ENCODE measurements at places on chromosomes 7 and 10.

DNA sequence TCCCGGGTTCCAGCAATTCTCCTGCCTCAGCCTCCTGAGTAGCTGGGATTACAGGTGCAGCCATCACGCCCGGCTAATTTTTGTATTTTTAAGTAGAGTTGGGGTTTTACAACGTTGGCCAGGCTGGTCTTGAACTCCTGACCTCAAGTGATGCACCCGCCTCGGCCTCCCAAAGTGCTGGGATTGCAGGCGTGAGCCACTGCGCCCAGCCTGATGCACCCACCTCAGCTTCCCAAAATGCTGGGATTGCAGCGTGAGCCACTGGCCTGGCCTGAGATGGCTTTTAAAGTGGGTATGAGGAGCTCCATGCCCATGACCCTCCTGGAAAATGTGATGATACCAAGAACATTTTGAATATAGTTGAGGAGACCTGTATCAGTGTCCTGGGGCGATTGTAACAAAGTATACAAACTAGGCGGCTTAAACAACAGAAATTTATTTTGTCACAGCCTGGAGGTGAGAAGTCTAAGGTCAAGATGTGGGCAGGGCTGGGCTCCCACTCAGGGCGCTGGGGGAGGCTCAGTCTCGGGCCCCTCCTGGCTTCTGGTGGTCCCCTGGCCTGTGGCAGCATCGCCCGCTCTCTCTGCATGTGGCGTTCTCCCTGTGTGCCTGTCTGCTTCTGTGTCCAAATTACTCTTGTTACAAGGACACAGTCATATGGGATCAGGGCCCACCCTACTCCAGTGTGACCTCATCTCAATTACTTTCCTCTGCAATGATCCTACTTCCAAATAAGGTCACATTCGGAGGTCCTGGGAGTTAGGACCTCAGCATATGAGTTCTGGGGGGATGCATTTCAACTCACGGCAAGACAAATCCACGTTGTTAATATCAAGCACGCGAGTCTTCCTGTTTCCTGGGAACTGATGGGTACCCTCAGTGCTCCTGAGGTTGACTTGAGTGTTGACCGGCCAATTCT is 108.8 kb downstream of the ACTR3B start:
- no peak for DNase-seq

DNA sequence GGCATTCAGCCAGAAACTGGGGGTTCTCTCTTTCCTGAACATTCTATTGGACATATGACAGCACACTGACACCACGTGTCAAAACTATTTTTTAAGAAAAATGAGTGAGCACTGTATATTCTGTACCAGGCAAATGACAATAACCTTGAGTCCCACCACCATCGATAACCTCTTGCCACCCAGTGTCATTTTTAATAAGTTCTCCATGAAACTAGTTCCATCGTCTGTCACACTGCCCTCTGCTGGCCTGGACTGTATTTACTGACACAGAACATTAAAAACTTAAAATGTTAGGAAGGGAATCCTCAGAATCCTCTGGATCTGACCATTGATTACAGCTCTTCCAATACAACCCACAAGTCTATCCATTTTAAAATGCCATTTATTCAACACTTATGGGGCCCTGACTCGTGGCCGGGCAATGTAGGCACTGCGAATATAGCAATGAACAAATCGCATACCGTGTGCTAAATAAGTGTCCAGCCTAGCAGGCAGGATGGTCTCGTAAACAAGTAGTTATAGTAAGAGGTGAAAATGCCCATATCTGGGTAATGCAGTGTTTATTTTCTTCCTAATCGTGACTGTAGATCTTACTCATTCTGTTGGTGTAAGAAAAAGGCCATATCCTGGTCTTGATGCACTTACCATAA is 35.9 kb upstream of the CACNB2 start:
- DNase-seq: peak; percentile 11

DNA sequence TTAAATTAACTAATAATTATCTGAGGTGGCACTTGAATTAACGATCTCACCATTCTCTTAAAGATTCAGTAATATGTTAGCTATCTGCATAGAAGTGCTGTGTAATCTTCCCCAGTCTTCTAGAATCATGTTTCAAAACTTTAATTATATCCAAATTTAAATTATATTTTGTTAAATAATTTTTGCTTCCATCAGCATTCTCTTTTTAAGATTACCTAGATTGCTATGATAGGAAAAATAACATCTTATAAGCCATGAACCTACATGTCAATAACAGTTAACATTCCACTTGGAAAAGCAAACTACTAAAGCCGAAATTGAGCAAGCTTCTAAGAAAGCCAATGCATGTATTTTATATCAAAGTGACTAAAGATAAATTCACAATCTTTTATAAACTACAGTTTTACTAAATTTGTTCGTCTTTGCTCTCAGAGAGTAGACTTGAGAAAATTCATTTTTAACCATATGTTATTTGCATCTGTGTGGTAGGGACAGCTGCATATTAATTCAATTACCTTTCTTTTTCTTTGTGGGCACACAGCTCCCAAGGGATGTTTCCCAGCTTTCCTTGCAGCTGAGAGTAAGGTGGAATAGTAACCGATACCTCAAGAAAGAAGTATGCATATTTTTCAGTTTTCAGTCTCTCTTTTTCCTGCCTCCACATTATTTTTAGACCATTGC is 105.4 kb upstream of the ABCB5 start:
- DNase-seq: no peak

DNA sequence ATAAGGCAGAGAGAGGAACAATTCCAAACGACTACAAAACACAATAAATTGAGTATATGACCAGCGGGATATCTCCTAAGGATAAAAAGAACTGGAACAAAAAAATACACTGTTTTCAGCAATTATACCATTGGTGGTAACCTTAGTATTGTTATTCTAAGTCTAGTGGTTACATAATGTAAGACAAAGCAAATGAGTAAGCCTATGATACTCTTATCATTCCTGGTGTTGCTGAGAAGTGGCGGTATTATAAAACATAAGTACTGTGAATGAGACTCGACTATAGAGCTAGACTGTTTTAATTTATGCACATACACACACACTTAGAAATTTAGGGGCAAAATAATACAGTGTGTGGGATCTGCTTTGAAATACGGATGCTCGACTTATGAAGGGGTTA is 107.7 kb downstream of the NRBF2 start:
- DNase-seq: no peak

DNA sequence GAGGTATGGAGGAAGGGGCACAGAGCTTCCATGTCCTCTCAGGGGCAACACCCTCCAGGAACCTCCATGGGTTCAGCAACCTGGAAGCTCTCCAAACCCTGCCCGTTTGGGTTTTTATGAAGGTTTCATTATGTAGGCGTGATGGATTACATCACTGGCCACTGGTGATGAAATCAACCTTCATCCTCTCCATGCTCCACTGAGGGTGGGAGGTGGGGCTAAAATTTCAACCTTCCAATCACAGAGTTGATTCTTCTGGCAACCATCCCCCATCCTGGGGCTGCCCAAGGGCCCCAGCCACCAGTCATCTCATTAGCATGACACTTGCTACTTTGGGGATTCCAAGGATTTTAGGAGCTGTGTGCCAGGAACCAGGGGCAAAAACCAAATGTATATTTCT is 90.1 kb downstream of the TEX36 start:
- DNase-seq: no peak
